ENCODE measurements at places on chromosomes 7 and 10.

DNA sequence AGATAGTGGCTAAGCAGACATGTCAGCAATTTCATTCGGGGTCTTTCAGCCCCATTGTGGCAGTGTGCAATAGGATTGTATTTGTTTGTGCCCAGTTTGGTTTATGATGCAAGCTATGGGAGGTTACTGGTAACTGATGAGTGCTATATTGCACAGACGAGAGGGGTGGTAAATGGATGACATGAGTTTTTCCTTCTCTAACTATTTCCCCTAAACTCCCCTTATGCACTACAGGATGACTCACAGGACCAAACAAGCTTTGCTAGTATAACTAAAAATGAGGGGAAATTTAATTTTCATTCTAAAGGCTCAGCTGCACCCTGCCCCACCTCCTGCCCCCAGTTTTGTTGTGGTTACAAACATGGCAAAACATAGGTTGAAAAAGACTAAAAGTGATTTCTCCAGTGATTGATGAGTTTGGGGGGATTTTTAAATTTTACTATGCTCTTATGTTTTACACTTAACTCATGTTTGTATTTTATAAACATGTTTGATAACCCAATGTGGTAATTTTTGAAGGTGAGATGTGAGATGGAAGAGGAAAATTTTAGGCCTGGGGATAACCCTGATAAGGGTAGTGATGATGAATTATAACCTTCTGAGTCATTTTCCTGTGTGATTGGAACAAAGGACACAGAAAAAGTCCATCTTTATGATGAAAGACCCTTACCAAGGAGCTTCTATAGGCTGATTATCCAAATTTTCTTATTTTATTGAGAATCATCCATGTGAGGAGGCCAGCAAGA is 60.8 kb upstream of the NAMPT start:
- peak; percentile 35 for DNase-seq

- DNase-seq, result no peak
These were observed 23.5 kb downstream of the KLHL7 start for GRCh38 chr7:23129036-23129435.

DNA sequence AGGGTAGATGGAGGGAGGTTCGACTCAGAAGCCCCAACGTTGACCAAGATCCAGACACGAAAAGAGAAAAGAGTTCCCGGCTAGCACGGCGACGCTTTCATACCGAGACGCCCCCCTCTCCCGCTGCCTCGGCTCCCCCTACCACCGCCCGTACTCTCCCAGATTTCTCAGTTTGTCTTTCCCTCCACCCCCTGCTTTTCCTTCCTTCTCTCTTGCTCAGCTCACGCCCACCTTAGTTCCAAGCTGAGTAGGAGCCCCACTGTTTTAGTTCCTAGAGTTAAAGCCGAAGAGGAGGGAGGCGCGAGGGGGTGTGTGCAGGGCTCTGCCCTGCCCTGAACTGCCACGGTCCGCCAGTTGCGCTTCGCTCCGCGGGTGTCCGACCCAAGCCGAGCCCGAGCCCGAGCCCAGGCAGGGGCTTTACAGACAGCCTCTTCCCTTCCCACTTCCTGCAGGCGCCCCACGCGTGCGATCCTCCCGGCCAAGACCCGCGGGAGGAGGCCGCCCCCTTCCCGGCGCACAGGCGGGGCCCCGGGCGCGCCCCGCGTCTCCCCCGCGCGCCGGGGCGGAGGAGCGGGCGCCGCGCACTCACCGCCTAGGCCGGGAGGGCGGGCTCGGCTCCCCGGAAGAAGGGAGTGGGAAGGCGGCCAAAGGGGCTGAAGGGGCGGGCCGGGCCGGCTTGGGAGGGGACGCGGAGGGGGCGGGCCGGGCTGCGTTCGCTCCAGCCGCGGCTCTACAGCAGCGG is at the start of gene EPHB6:
Gene EPHB6 (plus strand): TSS at position 705 of the 742 bp plus-strand sequence. CDS start 8,152 bp downstream, outside the sequence.
- DNase-seq, result peak; percentile 60

- no peak for DNase-seq
These were observed 33.2 kb downstream of the KAZALD1 start for GRCh38 chr10:101095004-101095403.

DNA sequence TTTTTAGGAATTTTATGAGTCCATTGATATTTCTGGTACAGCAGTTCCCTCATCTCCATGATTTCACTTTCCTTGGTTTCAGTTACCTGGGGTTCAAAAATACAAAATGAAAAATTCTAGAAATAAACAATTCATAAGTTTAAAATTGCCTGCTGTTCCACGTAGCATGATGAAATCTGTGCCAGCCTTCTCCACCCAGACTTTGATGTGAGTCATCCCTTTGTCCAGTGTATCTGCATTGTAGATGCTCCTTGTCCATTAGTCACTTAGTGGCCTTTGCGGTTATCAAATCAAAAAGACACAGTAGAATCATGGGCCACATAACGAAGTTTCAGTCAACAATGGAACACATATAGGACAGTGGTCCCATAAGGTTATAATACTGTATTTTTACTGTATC is 286.9 kb downstream of the PTEN start:
- DNase-seq, result no peak

- no peak for DNase-seq
These were observed 29.0 kb downstream of the JAKMIP3 start for GRCh38 chr10:132094581-132095234.

DNA sequence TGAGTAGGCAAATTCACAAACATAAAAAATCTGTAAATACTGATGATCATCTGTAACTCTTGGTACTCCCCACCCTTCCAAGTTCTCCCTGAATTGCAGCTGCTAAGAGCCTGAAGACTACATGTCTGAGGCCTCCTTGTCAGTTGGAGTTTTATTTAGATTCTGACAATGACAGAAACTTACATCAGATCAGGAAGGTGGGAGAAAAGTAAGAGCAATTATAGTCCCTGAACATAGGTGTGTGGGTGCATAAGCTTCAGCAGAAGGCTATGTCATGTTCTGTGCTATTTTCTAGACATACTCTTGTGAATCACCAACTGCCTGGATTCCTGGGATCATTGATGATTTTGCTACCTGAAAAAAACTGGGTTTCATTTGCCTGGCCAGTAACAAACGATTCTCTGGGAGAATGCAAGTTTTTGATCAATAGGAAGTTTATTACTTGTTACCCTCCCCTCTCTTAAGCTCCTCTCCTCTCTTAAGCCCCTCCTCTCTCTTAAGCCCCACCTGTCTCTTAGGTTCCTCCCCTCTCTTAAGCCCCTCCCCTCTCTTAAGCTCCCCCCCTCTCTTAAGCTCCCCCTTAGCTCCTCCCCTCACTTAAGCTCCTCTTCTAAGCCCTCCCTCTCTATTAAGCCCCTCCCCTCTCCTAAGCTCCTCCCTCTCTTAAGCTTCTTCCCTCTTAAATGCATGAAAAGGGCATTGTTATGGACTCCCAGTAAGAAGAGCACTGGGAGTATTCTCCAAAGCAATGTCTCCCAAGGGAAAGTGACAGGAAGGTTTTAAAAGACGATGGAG is 1183.4 kb upstream of the AUTS2 start:
- no peak for DNase-seq

DNA sequence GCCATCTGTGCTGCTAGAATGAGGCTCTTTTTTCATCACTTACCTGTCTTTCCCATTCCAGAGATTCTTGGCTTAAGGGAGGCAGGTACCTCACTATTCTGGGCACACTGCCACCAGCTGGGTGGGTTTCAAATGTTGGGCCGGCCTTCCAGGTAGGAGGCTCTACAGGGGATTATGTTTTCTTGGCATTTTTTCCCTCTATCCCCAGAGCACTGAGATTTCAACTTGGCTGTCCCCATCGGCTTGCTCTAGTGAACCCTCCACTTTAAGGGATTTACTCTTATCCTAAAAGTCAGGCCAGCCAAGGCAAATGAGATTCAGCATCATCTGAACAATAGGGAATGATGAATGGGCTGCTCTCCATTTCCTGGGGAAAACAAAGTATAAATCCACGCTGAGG is 710.1 kb upstream of the CELF2 start:
- no peak for DNase-seq

DNA sequence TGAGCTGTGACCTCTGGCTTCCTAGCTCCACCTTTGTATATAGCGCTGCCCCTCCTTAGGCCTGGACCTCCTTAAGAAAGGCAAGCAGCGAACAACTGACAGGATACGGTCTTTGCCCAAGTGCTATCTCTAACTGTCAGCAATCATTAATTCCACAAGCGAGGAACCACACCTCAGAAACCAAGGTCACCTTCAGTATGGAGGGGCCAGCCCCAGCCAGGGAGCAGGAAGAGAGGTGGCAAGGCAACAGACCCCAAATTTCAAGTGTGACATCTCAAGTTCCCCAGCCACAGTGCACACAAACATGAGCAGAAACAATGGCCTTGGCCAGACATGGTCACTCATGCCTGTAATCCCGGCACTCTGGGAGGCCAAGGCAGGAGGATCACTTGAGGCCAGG is 4.8 kb upstream of the AOC1 start:
- DNase-seq, result no peak

GRCh38 chr10:132383751-132384196 is 13.2 kb upstream of the PWWP2B start:
- DNase-seq, result no peak
